Amygdala (tissue), 56 donors: ENCODE measurements at places on chromosomes 4 and X.
A peak's percentile ranks its signal among the peaks of the same experiment; 100 is the strongest.

- DNase-seq: no peak
Observed at GRCh38 chrX:150203248-150203645, 159.9 kb upstream of the MAMLD1 start.

DNA sequence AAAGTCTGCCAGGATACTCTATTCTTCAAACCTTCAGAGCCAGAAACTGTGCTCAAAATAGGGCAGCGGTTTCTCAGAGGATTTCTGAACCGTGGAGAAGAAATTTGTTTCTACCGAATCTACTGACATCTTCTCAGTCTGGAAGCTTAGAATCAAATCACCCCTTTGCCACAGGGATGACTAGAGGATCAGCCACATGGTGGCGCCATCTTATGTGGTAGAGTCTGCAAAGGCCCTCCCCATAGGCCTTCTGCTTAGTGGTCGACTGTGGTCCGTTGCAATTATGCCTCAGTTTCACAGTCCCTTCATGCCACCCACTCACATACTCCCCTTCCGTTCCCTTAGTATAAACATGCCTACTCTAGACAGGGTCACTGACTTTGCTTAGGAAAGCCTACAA lies 680.7 kb upstream of the SPANXN1 start:
- DNase-seq: no peak

DNA sequence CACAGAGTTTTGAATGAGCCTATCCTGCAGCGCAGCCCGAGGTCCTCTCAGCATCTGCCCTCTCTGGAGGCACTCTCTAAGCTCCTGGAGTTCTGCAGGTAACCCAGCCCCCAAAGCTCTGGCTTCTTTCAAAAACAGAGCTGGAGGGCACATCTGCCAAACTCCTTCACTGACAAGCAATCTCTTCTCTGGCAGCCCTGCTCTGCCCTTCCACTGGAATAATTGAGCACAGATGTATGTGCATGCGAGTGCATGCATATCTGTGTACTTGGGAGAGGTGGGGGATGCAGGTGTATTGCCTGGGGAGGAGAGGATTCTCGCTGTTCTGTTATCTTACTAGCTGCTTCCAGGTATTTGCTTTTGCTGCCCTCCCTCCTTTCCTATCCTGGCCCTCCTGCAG lies 22.2 kb upstream of the PLP1 start:
- no peak for DNase-seq

GRCh38 chrX:78747489-78747888 lies at the start of gene LPAR4:
Gene LPAR4, plus strand, starts transcription at chrX:78747720. Its CDS starts 7,150 bp downstream, at chrX:78754870.
- no peak for DNase-seq

DNA sequence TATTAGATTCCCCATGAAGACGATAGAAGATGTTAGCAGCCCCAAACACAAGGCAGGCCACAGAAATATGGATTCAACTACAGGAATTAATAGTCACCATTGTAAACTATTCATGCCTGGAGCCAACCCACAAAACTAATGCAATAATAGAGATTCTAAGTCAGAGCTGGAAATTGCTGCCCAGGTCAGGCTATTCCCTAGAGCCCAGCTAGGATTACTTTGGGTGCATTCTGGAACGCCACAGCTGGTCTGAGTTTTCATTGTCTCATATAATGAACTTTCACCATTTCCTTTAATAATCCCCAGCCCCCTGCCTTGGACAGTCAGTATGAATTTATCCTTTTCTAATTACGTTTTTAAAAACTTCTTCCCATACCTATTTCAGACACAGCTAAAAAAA lies 252.6 kb downstream of the PAPSS1 start:
- DNase-seq: no peak

DNA sequence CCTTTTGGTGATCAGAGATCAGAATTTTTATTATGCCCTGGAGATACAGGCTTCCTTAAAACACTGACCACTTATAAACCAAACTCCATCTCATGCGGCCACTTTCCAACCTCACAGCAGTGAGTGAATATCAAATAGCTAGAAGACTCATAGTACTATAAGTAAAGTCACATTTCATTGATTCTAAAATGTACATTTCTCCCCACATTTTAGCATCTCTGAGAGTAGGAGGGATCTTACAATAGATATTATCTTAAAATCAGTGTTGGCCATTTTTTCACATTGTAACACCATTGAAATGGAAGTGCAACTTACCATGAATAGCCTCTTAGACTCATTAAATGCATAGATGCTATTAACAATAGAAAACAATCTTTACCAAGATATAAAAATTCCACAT lies 17.4 kb downstream of the PCYT1B start:
- DNase-seq: no peak

DNA sequence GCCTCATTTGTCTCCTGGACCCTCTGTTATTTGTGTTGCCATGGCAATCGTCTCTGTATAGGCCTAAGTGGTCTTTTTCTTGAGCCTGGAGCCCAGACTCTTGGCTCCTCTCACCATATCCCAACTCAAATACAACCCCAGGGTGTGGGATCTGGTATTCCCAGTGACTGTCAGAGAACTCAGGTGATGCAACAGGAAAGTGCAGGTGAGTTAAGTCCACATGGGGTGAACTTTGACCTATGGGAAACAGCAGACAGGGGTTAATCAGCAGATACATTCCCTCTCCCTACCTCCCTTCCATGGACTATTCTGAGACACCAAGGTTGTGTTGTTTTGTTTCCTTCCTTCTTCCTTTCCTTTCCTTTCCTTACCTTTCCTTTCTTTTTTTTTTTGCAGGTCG lies 130.9 kb upstream of the RPS6KA3 start:
- DNase-seq: no peak

GRCh38 chr4:8192748-8193738 lies 6.0 kb upstream of the SH3TC1 start:
- DNase-seq: peak; percentile 46

DNA sequence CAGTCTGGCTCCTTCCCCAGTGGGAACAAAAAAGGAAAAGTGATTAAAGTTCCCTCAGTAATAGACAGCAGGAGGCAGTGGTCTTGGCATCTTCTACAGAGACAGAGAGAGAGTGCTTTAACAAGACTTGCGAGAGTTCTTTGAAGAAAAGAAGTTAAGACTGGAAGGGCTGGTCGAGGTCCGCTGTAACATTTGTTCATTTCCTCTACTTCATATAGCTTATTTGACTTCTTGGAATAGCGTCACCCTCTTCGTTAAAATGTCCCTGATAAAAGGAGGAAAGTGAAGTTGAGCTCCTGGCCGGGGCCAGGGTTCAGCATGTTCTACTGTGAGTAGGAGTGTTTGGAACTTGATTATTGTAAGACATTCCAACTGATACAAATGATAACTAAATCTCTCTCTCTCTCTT lies 179.8 kb downstream of the SLIT2 start:
- no peak for DNase-seq

DNA sequence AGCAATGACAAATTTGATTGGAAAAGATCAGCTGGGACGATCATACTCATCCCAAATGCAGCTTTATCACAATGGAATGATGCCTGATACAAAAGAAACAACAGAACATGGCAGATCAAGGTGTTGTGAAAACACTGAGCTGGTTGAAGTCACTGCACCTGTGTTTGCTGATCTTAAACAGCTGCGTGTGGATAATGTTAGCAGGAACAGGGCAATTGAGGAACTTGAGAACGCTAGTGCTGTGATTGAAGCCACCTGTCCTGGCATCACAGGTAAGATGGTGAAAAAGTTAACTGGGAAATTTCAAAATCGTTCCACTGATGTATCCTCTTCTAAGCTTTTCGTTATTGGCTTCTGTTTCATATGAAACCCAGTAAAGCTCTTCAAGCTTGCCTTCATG lies 27.4 kb upstream of the SOD3 start:
- DNase-seq: no peak

GRCh38 chr4:83197555-83198235 lies 83.2 kb upstream of the PLAC8 start:
- DNase-seq: peak; percentile 8

DNA sequence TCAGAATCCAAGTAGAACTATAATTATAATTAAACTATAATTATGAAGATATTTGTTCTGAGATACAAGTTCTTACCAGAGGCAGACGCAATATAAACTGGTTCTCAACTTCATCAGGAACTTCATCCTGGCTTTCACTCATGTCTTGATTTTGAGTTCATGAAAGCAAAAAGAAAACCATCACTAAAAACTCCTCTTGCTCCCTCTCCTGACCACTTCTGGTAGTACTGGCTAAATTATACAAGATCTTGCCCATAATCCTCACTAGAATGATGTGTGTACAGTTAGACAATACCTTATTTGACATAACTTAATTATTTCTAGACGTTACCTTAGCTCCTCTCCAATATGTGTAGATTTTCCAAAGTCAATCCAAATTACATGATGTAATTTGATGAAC lies 3.7 kb downstream of the TAF7L start:
- DNase-seq: no peak

GRCh38 chrX:108468486-108468885 lies 28.8 kb downstream of the COL4A5 start:
- DNase-seq: no peak

DNA sequence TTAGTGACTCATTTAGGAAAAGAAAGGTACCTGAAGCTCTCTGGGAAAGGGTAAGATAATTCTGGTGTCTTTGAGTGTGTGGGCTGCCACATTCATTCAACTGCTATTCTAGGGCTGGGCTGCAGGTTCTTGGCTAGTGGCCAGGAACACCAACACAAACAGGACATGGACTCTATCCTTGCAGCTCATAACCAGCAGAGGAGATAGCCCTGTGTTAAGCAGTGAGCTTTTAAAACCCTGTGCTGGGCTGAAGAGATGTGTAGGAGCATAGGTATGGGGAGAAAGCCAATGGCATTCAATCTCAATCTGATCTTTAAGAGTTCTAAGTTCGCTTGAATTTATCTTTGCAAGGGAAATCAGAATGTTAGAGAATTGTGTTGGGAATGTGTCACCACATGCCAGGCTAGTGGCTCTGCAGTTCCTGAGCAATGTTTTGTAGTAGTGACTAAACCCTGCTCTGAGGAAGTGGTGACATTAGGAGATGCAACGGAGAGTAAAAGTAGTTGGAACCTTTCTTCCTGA lies 39.2 kb downstream of the SGMS2 start:
- DNase-seq: peak; percentile 4

DNA sequence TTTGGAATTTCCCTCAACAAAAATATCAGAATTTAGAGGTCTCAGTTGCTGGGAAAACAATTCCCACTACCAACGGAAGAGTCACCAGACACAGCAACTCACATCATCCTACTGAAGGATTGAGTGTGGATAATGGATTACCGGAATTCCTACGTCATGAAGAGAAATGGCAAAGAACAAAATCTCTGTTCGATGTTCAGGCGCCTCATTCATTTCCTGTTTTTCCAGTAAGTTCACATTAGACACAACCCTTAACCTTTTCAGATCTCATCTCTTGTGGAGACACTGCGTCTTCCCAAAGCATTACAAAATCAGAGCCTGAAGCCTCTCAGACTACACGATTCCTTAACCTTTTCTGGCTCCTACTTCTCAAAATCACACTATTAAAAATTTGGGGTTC lies 58.5 kb upstream of the CPEB2 start:
- DNase-seq: no peak

GRCh38 chr4:14446311-14446710 lies 556.0 kb upstream of the CPEB2 start:
- DNase-seq: no peak

GRCh38 chrX:123626962-123627361 lies 105.9 kb downstream of the THOC2 start:
- DNase-seq: no peak

- no peak for DNase-seq
Observed at GRCh38 chr4:123462007-123462406, 65.4 kb downstream of the SPRY1 start.

GRCh38 chr4:65096630-65097029 lies 573.7 kb downstream of the EPHA5 start:
- no peak for DNase-seq

DNA sequence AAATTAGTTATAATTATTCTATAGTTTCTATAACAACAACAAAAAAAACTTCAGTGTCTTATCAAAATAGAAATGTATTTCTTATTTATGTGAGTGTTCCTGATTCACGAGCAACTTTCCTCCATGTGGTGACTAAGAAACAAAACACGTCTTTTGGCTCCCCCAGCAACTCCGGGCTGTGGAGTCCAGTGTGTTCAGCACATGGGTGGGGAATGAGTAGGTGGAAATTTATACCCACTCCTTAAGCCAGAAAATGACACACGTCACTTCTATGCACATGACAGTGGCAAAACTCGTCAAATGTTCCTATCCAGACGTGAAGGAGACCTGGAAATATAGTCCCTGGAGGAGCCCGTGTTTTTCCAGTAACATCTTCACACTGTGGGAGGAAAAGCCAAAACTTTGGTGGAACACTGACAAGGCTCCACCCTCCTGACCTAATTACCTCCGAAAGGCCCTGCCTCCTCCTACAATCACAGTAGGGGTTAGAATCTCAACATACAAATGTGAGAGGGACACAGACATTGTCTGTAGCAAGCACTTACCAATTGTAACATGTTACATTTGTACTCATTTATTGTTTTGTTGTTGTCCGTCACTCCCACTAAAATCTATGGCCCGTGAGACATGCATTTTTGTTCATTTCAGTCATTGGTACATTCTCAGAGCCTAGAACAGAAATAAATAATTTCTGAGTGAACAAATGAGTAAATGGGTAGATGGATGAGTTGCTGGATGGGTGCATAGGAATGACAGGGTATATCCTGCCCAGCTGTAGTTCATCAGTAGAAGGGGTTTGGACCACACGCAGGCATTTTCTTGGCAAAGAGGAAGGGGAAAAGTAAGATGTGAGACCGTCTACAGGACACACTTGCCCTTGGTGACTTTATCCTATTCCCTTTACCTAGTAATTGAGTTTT lies 605.8 kb upstream of the TENM3 start:
- no peak for DNase-seq

GRCh38 chr4:151484396-151485102 lies 75.6 kb downstream of the FHIP1A start:
- DNase-seq: no peak

DNA sequence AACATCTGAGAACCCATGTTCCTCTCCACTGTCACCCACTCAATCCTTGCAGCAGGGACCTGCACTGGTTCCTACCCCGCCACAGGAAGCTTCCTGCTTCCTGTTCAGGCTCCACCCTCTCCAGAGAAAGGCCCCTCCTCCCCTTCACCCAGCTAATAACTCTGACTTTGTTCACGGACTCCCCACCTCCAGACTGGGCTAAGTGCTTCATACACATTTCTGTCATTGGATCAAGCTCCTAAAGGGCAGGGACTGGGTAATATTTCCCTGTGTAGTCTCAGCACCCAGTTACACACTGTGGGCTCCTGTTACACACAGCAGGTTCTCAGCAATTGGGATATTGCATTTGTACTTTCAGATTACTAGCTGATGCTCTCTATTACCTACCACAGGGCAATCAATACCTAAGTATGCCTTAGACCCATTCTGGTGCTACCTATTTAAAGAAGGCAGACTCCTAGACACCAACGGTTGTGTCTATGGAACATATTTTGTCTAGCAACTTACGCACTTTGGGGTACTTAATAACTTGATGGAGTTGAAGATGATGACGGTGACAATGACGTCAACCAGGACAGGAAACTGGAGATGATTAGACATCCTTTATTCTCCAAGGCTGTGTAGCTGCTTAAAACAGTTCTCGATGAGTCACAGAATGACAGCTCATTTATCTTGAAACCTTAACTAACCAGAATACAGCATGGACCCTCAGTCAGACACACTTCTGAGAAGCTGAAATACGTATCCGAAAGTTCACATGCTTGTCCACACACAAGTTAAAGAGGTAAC lies 58.1 kb downstream of the MAML3 start:
- no peak for DNase-seq

- DNase-seq: no peak
Observed at GRCh38 chr4:77454858-77455257, 150.8 kb upstream of the CXCL13 start.
